ENCODE measurements at places on chromosomes 7 and 10.

DNA sequence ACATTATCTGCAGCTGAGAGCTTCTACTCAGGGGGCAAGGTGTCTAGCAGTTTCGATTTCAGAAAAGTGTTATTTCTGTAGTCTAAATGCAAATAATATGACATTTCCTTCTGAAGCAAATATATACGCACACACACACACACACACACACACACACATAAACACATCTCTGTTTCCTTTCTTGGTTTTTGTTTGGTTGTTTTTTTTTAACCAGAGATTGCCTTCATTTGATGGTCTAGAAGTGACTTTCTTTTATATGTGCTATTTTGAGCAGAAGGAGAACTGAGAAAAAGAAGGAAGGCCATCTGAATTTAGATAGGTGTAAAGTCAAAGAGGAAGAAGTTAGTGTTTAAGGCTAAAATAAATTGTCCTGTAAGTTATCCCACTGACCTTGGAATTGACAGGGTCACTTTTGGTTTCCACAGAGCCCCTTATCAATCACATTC, 142.2 kb downstream of the TRIL start:
- DNase-seq = no peak
- no peak overlapping the region for H3K27ac ChIP-seq
- no peak overlapping the region for H3K4me3 ChIP-seq
- peaks cover 14% of the 10 kb centered on the region for H3K36me3 ChIP-seq
- no peaks in the 10 kb centered on the region for H3K27me3 ChIP-seq

DNA sequence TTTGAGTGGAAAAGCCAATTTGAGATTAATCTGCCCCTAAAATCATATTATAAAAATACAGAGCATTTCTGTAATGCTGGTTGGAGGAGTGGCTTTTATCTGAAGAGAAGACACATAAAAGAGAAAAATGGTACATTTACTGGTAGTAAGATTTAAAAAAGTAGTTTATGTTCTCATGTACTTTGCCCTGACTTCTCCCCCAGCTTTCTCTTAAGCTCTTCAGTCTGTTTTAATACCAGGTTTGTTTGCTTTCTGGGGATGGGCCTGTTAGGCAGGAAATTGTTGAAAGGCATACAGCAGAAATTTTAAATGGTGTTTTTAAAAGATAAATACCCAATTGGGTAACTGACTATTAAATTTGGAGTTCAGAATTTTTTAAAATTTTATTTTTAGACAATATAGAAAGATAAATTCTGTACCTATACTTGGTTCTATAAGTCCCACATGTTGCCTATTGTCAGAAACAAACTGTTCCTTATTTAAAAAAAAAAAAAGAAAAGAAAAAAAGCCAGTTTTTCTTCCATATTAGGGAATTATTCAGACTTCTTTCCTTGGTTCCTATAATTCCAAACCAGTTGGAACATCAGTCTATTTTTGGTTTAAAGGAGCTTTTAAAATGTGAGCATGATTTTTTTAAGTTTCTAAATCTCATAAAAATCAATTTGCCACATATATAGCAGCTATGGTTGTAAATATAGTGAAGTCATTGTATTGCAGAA, 136.6 kb downstream of the ARID5B start:
- peaks cover 14% of the 10 kb centered on the region for H3K4me1 ChIP-seq
- no peak for DNase-seq
- no peak overlapping the region for H3K4me3 ChIP-seq
- peaks cover 3% of the 10 kb centered on the region for H3K36me3 ChIP-seq

GRCh38 chr10:88028072-88028471, 164.6 kb downstream of the PTEN start:
- no peak for DNase-seq
- no peak overlapping the region for H3K27ac ChIP-seq

- DNase-seq = peak; percentile 75
- H3K36me3 ChIP-seq = no peaks in the 10 kb centered on the region
- no peak overlapping the region for H3K4me3 ChIP-seq
- peaks cover 11% of the 10 kb centered on the region for H3K4me1 ChIP-seq
- no peak overlapping the region for H3K27ac ChIP-seq
- no peaks in the 10 kb centered on the region for H3K27me3 ChIP-seq
Observed at GRCh38 chr10:49138361-49138891, 4.6 kb upstream of the FAM170B start.

DNA sequence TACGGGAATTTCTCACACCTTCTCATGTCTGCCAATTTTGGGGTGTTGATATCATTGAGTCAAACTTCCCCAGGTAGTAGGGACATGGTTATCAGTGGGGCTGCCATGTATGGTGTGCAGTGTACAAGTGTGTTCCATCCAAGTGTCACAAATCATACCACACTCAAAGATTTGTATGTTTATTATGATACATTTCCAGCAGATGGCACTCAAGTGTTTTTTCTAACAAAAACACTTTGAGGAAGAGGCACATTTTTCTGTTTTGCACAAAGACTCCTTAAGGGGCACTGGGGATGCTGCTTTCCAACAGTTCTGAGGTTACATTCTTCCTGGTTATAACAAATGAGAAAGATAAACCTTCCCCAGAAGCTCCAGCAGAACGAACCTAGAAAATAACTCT, 414.5 kb downstream of the REEP3 start:
- H3K27me3 ChIP-seq = peaks cover 12% of the 10 kb centered on the region
- H3K27ac ChIP-seq = no peak overlapping the region
- no peaks in the 10 kb centered on the region for H3K4me1 ChIP-seq
- no peak overlapping the region for H3K4me3 ChIP-seq
- no peaks in the 10 kb centered on the region for H3K36me3 ChIP-seq
- DNase-seq = no peak

- no peak overlapping the region for H3K4me3 ChIP-seq
- H3K36me3 ChIP-seq = no peaks in the 10 kb centered on the region
- DNase-seq = peak; percentile 33
- H3K27me3 ChIP-seq = no peaks in the 10 kb centered on the region
- no peaks in the 10 kb centered on the region for H3K4me1 ChIP-seq
Observed at GRCh38 chr10:99008054-99008453, 227.6 kb downstream of the HPSE2 start.

DNA sequence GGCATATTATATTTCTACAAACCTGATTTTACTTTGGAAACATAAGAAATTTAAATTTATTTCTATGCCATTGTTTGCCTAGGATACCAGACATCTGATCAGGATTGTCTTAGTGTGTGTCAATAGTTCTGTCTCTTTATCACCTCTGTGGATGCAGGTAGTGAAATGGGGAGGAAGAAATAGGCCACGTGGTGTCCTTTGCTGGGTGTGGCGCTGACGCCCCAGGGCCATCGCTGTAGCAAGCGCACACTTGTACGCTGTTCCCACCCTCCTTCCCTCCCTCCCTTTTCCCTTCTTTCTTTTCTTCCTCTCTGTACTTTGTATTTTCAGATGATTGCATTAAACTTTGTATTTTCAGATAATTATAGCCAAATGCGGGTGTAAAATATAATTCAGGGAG, 5.0 kb downstream of the DOCK1 start:
- no peaks in the 10 kb centered on the region for H3K27me3 ChIP-seq
- H3K36me3 ChIP-seq = peaks cover 11% of the 10 kb centered on the region
- no peak overlapping the region for H3K4me3 ChIP-seq
- no peak for DNase-seq
- H3K27ac ChIP-seq = no peak overlapping the region
- peaks cover 17% of the 10 kb centered on the region for H3K4me1 ChIP-seq

- H3K4me1 ChIP-seq = peaks cover 4% of the 10 kb centered on the region
- H3K4me3 ChIP-seq = no peak overlapping the region
- H3K27me3 ChIP-seq = no peaks in the 10 kb centered on the region
- no peaks in the 10 kb centered on the region for H3K36me3 ChIP-seq
- DNase-seq = no peak
- no peak overlapping the region for H3K27ac ChIP-seq
Observed at GRCh38 chr10:114387784-114388183, 16.5 kb downstream of the AFAP1L2 start.

- no peaks in the 10 kb centered on the region for H3K4me1 ChIP-seq
- no peak overlapping the region for H3K4me3 ChIP-seq
- H3K27ac ChIP-seq = no peak overlapping the region
- peaks cover 7% of the 10 kb centered on the region for H3K36me3 ChIP-seq
- no peak for DNase-seq
- H3K27me3 ChIP-seq = no peaks in the 10 kb centered on the region
Observed at GRCh38 chr7:77855371-77856083, 57.0 kb downstream of the PHTF2 start.

- H3K4me3 ChIP-seq = no peak overlapping the region
- H3K27ac ChIP-seq = no peak overlapping the region
- H3K4me1 ChIP-seq = no peaks in the 10 kb centered on the region
- H3K36me3 ChIP-seq = no peaks in the 10 kb centered on the region
- no peaks in the 10 kb centered on the region for H3K27me3 ChIP-seq
Observed at GRCh38 chr7:133345690-133346421, 93.0 kb downstream of the EXOC4 start.

DNA sequence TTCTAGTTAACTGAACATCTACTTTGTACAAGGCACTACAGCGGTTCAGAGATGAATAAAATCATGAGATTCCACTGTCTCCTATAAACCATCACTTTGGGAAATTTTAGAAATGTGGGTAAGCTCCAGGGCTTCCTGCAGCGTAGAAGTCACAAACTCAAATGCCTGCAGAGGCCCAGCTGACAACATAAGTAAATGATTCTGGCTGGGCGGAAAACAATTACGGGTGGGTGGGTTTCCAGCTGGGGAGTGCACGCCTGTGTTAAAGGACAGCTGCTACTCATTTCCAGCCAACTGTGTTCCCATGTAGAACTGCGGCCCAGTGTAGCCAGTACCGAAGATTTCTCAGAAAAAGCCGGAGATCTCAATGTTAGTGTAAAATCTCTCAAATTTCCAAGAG, 69.5 kb upstream of the ATRNL1 start:
- H3K4me3 ChIP-seq = no peak overlapping the region
- no peak overlapping the region for H3K27ac ChIP-seq
- no peaks in the 10 kb centered on the region for H3K27me3 ChIP-seq
- DNase-seq = no peak

- H3K4me3 ChIP-seq = no peak overlapping the region
- H3K27ac ChIP-seq = no peak overlapping the region
- no peaks in the 10 kb centered on the region for H3K36me3 ChIP-seq
- no peaks in the 10 kb centered on the region for H3K4me1 ChIP-seq
Observed at GRCh38 chr10:67036808-67037207, 111.0 kb downstream of the LRRTM3 start.

GRCh38 chr10:61140765-61141392, 196.9 kb upstream of the RHOBTB1 start:
- no peaks in the 10 kb centered on the region for H3K27me3 ChIP-seq
- H3K4me3 ChIP-seq = no peak overlapping the region
- H3K27ac ChIP-seq = no peak overlapping the region

- H3K27ac ChIP-seq = no peak overlapping the region
- no peak for DNase-seq
- H3K4me1 ChIP-seq = no peaks in the 10 kb centered on the region
- no peak overlapping the region for H3K4me3 ChIP-seq
- no peaks in the 10 kb centered on the region for H3K36me3 ChIP-seq
- no peaks in the 10 kb centered on the region for H3K27me3 ChIP-seq
Observed at GRCh38 chr10:128474571-128474970, 348.3 kb upstream of the MKI67 start.

DNA sequence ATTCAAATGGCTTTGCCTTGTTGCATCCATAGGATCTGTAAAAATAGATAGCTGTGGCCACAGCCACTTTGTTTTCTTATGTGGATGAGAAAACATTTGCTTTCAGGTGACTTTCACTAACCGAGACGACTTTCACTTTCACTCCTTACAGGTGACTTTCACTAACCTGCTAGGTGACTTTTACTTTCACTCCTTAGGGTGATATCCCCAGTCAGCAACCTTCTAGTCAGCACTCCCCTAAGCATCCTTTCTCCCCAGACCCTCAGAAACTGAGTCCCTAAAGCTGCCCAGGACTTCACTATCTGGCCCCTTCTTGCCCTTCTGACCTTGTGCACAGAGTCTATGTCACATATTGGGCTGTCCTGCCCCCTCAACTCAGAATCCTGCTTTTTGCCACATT, 177.5 kb downstream of the RELN start:
- H3K4me1 ChIP-seq = peaks cover 5% of the 10 kb centered on the region
- no peaks in the 10 kb centered on the region for H3K36me3 ChIP-seq
- H3K4me3 ChIP-seq = no peak overlapping the region

DNA sequence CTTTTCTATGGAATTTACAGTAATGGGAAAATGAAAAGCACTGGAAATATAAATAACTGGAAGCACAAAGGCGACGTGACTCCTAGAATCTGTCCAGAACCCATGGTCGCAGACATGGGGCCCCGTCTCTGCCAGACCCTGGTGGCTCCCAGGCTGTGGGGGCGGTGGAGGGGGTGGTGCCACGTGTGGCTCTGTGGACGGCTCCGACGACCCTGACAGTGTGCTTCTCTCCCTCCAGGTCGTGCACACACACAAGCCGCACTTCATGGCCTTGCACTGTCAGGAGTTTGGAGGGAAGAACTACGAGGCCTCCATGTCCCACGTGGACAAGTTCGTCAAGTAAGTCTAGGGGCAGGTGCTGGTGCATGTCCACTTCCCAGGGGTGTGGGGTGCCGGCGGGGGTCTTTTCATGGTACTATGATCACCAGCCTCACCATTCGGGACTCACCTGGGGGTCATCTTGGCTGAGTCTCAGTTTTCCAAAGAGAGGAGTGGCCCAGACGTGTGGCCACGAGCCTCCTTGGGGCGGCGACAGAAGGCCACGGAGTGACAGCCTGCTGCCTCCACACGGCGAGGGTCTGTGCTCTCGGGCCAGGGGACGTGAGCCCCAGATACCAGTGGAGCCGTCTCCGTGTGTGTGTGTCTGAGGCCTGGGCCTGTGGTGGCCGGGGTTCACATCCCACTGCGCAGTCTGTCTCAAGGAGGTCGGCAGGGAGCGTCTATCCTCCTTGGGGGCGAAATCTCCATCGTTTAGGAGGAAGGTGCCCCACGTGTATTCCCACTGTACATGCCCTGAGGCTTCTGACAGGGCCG, 108.2 kb downstream of the INPP5A start:
- H3K36me3 ChIP-seq = no peaks in the 10 kb centered on the region
- no peaks in the 10 kb centered on the region for H3K27me3 ChIP-seq
- DNase-seq = no peak
- H3K27ac ChIP-seq = no peak overlapping the region

- no peaks in the 10 kb centered on the region for H3K36me3 ChIP-seq
- H3K27ac ChIP-seq = no peak overlapping the region
- H3K4me3 ChIP-seq = no peak overlapping the region
- no peak for DNase-seq
- H3K4me1 ChIP-seq = no peaks in the 10 kb centered on the region
Observed at GRCh38 chr7:17921857-17922416, 18.4 kb downstream of the SNX13 start.

DNA sequence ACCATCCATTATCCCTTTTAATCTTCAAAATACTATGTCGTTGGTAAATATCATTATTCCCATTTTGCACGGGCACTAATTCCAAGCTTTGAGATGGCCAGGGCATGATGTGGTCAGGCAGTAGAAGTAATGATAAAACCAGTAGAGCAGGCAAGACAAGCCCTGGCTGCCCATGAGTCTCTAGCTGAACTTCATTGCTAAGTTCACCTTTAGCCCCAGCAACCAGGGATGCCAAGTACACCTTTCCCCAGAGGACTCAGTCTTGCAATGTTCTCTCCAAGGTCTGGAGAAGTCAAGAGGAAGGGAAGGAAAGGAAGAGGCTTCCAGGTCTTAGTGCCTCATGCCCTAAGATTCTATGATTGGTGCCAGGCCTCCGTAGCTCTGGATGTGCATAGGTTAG, 203.2 kb downstream of the PLXNA4 start:
- peaks cover 3% of the 10 kb centered on the region for H3K27me3 ChIP-seq
- H3K27ac ChIP-seq = no peak overlapping the region
- no peaks in the 10 kb centered on the region for H3K36me3 ChIP-seq
- no peak overlapping the region for H3K4me3 ChIP-seq
- no peaks in the 10 kb centered on the region for H3K4me1 ChIP-seq
